ENCODE measurements at places on chromosomes 1 and 21. TPM values are rescaled to one million over a fixed set of nuclear protein-coding genes. Genes with fewer than 3 reads are reported as not detected.

Gene CLCNKB
- total RNA-seq, result 1.9 TPM

Gene PEAR1
- total RNA-seq, result 10.3 TPM

Gene NUF2
- not detected for total RNA-seq

Gene BSND
- total RNA-seq, result not detected

DNA sequence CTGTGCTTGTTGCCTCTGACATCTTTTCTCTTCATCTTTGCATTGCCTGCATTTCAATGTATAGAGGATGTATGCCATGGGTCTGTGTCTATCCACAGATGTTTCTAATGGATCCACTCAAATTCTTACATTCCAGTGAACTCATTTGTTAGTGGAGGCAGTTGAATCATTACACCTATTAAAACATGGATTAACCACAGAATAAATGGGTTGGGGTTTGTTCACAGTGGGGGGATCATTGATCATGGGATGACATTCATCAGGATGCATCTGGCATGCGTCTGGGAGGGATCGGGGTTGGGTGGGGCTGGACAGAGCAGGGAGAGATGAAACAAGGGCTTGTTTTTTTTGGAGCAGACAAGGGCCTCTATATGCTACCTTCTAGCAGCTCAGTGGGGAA is 182.5 kb downstream of the RHOU start:
- no peak for ATAC-seq

- no peak for ATAC-seq
Measured at GRCh38 chr1:167510881-167511280, 7.4 kb downstream of the CD247 start.

GRCh38 chr1:14899686-14900085 is 253.9 kb upstream of the TMEM51 start:
- ATAC-seq, result no peak

GRCh38 chr1:229757226-229757625 is 131.2 kb downstream of the URB2 start:
- no peak for ATAC-seq

- no peak for ATAC-seq
Measured at GRCh38 chr21:42744520-42745445, 91.4 kb downstream of the PDE9A start.

DNA sequence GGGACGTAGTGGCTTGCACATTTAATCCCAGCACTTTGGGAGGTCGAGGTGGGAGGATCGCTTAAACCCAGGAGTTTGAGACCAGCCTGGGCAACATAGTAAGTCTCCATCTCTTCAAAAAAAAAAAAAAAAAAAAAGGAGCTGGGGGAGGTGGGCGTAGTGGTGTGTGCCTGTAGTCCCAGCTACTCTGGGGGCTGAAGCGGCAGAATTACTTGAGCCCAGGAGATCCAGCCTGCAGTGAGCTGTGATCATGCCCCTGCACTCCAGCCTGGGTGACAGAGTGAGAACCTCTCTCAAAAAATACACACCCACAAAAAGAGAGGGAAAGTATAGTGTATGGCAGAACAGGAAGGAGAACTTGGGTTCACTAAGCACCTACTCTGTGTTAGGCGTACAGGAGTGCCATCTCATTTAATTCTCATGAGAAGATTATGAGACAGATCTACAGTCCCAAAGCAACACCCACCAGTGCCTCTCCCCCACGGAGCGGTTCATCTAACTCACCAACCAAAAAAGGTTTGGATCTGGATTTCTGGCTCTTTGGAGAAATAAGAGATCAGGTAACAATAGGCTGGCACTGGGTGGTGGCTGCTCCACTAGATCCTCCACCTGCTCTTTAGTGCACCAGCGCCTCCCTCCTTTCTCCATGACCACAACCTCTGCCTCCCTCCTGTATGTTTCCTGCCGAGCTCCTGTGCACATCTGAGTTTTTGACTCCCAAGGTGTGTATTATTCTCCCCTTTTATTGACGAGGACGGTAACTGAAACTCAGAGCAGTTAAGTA is 1.4 kb upstream of the TRAF5 start:
- no peak for ATAC-seq

DNA sequence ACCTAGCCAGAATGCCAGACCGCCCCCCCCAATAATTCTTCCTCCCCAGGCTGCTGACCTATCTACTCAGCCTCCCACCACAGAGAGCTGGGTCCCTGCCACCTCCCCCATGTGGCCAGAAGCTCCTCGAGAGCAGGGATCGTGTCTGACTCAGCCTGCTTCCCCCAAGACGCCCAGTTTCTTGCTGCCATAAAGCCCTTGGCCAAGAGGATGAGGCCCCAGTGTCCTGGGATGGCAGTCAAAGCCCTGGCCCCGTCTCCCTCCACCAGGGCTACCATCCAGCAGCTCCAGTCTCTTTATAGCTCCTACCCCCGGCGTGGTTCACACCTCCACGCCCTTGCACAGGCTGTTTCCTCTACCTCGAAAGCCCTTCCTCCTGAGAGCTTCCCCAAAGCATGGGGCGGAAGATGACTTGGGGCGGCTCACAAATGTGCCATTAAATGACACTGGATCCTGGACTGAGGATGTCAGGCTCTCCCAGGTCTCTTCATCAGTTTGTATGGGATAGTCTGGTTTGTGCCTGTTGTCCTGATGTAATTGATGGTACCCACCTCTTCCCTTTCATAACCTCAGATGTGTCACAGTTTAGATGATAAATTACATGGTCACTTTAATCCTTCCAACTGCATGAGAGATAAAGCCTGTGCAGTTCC is 13.2 kb downstream of the ADGRB2 start:
- ATAC-seq, result no peak

- ATAC-seq, result no peak
Measured at GRCh38 chr1:197632651-197633050, 142.6 kb downstream of the DENND1B start.

- ATAC-seq, result no peak
Measured at GRCh38 chr1:201208236-201208635, 17.6 kb downstream of the IGFN1 start.

DNA sequence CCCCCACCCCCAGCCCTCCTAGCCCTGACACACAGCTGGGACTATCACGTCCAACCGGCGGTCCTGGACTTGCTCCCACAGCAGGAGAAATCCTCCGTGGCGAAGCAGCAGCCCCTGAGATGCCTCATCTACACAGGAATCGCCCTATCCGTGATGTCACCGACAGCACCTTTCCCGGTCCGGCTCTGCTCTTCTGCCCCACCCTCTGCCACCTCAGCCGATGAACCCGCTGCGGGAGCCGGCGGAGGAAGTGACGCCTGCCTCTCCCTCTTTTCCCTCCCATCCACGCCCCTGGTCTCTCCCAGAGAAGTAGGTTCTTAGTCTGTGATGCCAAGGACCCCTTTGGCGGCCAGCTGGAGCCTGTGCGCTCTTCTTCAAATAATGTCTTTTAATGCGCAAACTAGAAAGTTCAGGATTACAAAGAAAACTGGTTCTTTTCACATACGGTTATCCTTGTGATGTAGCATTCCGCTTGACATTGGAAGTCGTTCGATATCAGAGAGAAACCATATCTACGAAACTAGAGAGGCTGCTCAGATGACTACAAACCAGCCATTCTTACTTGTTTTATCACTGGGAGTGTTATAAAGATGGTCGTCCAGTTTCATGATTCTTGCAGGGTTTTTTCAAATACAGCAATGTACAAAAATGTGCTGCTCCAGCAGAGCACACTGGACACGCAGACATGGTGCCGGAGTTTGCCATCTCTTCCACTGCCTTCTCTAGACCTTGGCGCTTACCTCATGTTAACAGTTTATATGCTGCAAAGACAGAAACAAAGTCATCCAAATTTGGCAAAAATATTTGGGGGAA is 120.3 kb downstream of the PPIAL4G start:
- no peak for ATAC-seq

DNA sequence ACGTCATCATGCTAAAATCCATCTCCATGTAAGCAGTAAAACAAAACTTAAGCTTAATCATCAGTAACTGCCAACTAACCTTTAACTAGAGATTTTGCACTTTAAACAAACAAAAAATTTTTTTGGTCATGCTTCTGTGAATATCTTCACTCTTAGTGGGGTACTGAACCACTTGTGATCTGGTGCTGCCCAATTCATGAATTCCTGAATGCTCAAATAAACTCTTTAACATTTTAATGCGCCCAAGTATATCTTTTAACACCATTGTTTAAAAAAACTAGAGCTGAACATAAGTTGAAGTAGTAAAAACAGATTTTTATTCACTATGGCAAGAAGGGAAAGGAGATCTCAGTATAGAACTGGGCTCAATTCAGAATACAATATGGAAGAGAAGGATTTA is 196.9 kb upstream of the USP24 start:
- ATAC-seq, result no peak

DNA sequence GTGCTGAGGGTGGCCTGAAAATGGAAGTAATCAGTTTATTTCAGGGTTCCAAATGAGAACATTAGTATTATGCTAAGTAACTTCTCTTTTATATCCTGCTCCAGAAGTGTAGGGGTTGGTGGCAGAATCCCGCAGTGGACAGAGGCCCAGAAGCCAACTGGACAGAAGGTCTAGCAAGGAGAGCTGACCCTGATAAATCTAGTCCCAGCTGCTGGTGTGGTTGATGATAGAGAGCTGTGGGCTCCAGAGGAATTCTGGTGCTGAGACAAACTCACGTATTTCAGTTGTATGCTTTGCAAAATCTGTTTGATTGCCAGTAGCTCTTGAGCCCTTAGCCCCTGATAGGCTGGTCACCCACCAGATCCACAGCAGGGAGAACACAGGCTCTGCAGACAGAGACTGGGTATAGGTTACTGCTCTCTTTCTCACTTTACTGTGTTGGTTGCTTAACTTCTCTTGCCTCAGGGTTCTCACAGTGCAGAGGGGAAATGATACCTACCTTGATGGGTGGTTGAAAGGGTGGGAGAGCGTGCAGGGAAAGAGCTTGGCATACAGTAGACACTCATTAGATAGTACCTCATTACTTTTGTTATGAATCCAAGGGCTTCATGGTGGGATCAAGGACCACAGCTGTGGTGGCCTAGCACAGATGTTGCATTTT is 29.6 kb upstream of the CACNA1E start:
- ATAC-seq, result no peak

GRCh38 chr1:40092706-40093639 is 4.1 kb downstream of the PPT1 start:
- no peak for ATAC-seq

DNA sequence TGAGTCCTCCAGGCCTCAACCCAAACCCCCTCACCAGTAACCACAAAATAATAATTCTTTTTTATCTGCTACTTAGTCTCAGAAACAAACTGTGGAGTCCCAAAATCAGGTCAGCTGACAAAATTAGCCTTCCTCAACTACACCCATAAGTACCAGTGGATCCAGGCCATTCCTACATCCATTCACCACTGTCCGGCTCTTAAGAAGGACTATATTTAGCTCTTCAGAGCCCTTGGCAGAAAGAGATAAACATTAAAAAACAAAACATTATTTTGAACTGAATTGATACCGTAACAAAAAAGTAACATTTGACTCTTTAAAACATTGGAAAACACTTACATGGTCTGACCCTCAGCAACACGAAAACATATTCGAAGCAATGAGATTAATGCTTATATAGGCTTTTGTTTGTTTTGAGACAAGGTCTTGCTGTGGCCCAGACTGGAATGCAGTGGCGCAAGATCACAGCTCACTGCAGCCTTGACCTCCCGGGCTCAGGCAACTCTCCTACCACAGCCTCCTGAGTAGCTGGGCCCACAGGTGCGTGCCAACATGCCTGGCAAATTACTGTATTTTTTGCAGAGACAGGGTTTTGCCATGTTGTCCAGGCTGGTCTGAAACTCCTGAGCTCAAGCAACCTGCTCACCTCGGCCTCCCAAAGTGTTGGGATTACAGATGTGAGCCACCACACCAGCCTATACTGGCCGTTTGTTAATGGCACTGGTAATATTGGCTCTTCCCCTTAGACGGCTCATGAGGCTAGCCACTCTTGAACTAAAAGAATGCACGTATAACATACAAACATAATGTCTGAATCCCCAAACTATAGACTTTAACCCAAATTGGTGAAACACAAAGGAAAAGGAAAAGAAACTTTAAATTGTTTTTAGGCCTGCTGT is 330.7 kb downstream of the SMYD3 start:
- ATAC-seq, result no peak

DNA sequence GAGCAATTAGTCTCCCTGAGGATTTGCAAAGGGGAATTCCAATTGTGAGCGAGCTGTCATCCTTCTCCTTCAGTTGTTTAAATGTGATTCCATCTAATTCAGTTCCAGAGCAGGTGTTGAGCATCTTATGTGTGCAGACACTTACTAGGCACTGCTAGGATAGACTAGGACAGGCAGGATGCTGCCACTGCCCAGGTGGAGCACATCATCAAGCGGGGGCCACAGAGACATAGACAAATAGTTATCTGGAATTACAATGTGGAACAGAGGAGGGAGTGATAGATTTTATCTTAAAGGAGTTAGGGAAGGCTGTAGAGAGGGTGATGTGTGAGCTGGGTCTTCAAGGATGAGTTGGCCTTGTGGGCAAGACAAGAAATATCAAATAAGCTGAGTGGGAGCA is 55.9 kb downstream of the CDC7 start:
- no peak for ATAC-seq

- no peak for ATAC-seq
Measured at GRCh38 chr21:27532076-27532475, 565.2 kb upstream of the ADAMTS5 start.

- no peak for ATAC-seq
Measured at GRCh38 chr1:73593804-73594203, 604.2 kb downstream of the LRRIQ3 start.

DNA sequence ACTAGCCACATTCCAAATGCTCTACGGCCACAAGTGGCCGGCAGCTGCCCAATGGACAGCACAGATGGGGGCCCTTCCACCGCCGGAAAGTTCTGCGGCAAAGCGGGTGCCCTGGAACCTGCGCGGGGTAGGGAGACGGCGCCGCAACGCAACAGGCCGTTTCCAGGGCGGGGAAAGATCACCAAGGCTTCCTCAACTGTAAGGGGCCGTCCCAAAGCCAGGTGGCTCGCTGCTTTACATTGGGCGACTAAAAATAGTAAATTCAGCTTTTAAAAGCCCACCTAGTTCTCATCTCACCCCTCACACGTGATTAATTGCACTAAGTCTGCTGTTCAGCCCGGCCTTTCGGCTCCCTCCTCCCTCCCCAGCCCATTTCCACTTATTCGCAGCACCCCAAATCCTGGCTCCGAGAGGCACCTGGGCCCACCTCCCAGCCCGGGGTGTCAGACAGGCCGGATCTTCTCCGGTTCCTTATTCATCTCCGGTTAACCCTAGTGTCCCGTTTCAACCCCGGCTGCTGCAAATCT is 643 bp downstream of the CFAP298 start:
- ATAC-seq, result no peak

GRCh38 chr1:98403963-98404480 is 257.5 kb upstream of the SNX7 start:
- no peak for ATAC-seq

Measured in gastroesophageal sphincter (tissue), 4 donors.